ENCODE measurements at places on chromosomes 16 and 17.

GRCh38 chr17:70454908-70455307 is 285.6 kb downstream of the KCNJ2 start:
- DNase-seq, result no peak

DNA sequence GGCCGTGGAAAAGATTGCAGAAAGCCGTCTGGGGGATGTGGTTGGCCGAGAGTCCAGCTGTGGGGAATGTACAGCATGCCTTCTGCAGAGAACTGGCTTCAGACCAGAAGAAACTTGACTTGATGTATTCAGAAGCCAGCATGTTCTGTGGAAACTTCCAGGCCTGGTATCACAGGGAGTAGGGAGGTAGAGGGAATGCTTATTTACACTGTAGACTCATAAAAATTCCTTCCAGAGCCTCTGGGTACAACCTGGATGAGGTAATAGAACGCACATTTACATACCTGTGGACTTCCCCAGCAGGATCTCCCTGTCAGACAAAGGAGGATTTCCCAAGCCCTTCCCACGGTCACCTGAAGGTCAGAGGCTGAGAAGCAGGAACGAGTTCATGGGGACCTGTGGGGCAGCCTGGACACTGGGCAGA is 11.8 kb upstream of the GAS7 start:
- no peak for DNase-seq

DNA sequence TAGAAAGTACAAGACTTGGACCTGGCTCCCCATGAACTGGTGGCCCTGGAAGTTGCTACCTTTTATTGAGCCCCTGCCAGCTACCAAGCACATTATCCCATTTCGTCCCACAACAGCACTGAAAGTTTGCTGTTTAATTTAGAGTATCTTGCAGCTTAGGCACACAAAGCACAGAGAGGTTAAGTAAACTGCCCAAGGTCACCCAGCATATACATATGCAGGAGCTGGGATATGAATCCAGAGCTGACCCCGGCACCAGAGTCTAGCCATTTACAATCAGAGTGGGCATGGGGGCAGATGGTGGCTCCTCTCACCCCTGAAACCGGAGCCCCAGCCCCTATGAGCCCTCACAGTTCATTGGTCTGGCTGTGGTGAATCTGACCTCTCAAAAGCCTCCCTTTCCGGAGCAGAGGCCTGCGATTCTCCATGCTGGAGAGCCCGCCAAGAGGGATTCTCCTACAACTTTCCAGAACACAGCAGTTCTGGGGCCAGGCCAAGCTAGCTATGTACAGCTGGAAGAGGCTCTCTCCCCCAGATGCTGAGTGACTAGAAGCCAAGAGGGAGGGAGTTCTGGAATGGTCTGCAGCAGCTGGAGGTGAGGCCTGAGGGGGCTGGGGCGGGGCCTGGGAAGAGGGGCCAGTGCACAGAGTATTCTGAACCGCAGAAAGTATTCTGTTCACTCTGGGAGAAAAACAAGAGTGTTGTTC is 58.3 kb downstream of the SREBF1 start:
- no peak for DNase-seq

DNA sequence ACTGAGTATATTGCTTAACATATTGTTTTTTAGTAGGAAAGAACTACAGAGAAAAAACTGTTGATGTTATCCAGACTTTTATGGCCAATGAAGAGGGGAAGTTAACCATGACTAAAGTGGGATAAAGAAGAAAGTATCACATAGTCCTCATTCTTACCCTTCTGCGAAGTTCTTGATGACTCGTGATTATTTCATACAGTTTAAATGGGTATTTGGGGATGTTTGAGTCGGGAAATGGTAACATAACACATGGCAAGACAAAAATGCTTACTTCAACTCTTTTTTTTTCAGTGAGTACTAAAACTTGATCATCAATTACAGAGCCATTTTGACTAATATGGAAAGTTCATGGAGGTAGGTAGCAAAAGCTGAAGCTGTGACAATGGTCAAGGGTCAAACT is 4.9 kb downstream of the POLG2 start:
- no peak for DNase-seq

GRCh38 chr17:6561446-6561845 is 5.1 kb upstream of the PITPNM3 start:
- DNase-seq, result no peak

- DNase-seq, result no peak
These were observed 143.8 kb upstream of the CRHR1 start for GRCh38 chr17:45640141-45640850.

DNA sequence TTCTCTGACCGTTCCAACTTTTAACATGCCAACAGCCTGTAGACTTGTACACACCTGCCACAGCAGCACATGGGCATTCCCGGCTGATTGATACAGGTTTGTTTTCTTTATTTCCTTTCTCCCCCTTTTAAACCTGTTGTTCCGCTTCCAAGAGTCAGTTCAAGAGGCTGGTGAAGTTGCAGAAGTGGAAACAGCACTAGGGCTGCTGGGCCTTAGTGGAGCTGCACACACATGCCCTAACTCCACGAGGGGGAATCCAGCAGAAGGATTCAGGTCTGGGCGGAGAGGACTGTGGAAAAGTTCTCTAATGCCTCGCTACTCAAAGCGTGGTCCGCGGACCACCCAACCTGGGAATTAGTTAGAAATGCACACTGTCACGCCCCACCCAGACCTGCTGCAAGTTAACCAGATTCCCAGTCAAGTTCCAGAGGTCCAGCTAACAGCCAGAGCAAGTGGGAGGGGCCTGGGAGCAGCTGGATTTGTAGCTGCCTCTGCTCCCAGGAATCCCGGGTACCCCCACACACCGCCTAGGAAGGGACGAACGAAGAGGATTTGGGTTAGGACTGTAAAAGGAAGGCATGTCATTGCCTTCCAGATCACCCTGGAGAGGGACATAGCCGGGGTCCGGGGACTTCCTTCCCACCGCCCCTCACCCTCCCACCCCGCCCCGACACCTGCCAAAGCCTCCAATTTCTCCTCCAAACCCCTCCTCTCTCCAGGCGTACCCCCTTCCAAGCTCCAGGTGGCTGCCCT is 542 bp downstream of the SLC39A11 start:
- DNase-seq, result no peak

- DNase-seq, result no peak
These were observed 226.1 kb downstream of the C16orf78 start for GRCh38 chr16:49599704-49600103.

- DNase-seq, result no peak
These were observed 3.0 kb upstream of the MT1A start for GRCh38 chr16:56635441-56635967.

DNA sequence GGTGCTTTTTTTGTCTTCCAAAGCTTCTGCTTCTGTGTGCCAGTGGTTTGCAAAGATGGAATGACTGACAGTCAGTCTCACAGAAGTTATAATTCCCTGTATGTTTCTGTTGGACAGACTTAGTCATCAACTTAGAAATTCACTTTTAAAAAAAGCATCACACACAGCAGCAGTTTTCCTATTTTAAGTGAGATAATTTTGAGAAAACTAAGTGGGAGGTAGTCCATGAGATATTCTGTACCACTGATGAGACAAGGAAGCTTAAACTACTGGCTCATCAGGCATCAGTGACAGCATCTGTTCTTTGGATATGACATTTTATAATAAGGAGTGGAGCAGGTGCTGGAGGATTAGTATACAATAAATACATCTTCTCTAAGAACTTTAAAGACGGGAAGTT is 20.0 kb downstream of the CNP start:
- no peak for DNase-seq

- DNase-seq, result no peak
These were observed 93.0 kb downstream of the SEC14L1 start for GRCh38 chr17:77233635-77234334.

DNA sequence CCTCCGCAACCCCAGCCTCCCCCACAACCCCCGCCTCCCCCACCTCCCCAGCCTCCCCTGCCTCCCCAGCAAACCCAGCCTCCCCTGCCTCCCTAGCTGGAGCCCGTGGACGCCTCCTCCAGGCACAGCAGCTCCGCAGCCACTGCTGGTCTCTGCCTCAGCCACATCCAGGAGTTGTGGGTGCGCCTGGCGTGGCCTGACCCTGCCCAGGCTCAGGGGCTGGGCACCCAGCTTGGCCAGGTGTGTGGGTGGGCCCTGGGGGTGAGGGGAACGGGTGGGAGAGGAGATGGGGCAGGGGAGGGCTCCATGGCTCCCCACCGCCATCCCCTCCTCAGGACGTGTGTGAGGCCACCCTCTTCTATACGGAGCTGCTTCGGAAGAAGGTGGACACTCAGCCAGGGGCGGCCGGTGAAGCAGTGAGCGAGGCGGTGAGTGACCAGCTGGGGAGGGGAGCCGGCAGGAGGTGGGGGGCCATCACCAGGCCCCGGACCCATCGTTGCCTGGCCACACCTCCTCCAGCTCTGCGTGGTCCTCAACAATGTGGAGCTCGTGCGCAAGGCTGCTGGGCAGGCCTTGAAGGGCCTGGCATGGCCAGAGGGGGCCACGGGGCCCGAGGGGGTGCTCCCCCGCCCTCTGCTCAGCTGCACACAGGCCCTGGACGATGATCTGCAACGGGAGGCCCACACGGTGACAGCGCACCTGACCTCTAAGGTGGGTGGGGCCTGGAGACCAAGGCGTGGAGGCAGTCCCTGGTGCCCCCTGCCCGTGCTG is 5.8 kb downstream of the TSR3 start:
- DNase-seq, result no peak

- no peak for DNase-seq
These were observed 45.6 kb downstream of the CCDC57 start for GRCh38 chr17:82167028-82167427.

GRCh38 chr16:23899869-23900268 is 64.1 kb downstream of the PRKCB start:
- DNase-seq, result no peak

- DNase-seq, result no peak
These were observed 33.5 kb downstream of the XYLT1 start for GRCh38 chr16:17437127-17437720.

GRCh38 chr17:40327244-40327729 is 18.3 kb downstream of the RARA start:
- no peak for DNase-seq

DNA sequence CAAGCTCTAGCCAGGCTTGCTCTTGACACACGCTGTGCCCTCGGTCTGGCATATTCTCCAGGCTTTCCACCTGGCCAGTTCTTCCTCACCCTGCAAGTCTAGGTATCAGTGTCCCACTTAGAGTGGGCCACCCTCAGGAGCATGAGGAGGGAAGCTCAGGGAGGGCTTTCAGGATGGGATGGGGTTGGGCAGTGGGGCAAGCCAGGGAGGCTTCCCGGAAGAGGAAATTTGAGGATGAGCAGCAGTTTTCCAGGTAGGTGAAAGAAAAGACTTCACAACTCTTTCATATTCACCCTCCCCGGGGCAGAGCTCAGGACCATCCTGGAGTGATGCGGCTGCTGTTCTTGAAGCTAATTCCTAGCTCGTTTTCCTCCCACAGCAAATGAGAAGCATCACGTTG is 14.5 kb upstream of the LDHD start:
- DNase-seq, result no peak

GRCh38 chr17:71830866-71831265 is 290.0 kb upstream of the SOX9 start:
- no peak for DNase-seq

DNA sequence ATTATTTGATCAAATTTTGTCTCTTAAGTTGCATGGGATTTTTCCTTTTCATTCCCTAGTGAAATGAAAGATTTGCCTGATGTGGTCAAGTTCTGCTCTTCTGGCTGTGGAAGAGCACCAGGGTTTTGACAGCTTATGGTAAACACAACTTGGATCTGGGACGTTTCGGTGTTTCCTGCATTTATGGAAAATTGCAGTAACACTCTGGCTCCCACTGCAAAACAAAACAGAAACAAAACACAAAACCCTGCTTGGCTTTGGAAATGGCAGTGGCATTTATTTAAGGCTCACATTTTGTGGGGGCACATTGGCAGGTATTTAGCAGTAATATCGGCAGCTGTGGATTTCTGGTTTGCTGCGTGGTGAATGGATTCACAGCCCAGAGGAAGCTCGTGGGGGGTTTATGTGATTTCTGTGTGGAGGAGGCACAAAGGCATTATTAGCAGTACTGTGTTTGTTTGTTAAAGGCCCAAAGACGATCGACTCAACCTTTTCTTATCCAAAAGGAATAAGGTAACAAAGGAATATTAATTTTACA is 377.8 kb downstream of the SNX29 start:
- no peak for DNase-seq

- DNase-seq, result no peak
These were observed 802.5 kb downstream of the CDH8 start for GRCh38 chr16:61233713-61234112.

- no peak for DNase-seq
These were observed 41.1 kb upstream of the TANGO6 start for GRCh38 chr16:68802190-68802589.

GRCh38 chr16:57036945-57037344 is 47.6 kb downstream of the NLRC5 start:
- DNase-seq, result no peak

GRCh38 chr16:88965411-88965810 is 11.6 kb downstream of the CBFA2T3 start:
- DNase-seq, result no peak

DNA sequence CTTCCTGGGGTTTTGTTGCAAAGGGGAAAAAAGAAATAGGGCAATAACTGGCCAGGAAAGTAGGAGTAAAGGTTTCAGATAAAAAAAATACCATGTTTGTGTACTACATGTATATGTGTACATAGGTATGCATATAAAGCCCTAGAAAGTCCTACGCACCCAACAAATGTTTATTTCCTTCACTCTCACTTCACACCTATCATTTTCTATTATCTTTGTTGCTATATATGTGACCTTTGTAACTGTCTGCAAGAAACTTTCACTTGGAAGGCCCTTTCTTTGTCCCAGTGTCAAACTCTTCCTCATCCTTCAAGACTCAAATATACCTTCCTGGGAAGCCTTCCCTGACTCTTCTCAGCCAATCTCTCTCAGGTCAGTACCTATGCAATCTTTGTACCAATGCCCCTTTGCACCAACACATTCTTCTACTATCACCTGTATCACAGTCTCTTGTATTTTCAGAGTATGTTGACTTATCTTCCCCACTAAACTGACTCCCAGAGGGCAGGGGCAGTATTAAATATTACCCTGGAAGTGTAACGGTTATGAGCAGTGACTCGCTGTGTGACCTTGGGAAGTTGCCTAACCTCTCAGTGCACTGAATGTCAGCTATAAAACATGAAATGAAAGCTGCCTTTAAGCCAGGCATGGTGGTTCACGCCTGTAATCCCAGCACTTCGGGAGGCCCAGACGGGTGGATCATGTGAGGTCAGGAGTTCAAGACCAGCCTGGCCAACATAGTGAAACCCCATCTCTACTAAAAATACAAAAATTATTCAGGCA is 6.5 kb downstream of the XPO6 start:
- no peak for DNase-seq

Measured in esophagus squamous epithelium (tissue), 5 donors.